Activated naive CD8-positive, alpha-beta T cell treated with anti-CD3 and anti-CD28 coated beads, Interleukin-2, amount 10 ng/mL, durations not matched to agents 7 days and 5 days (primary cell): ENCODE measurements at places on chromosomes 4 and X. TPM values are rescaled to one million over a fixed set of nuclear protein-coding genes. Genes with fewer than 3 reads are reported as not detected.

Gene USP11
- total RNA-seq, result 101 TPM

Gene USP17L12
- not detected for total RNA-seq

Gene ZNF711
- total RNA-seq, result 0.30 TPM

Gene IL21
- total RNA-seq, result not detected

Gene G6PD
- 89.2 TPM for total RNA-seq

Gene CLIC2
- 1.3 TPM for total RNA-seq

Gene MTHFD2L
- 7.1 TPM for total RNA-seq

Gene HNRNPD
- 360 TPM for total RNA-seq

Gene AKAP4
- total RNA-seq, result not detected

Gene USP27X
- 3.3 TPM for total RNA-seq

Gene PDZD11
- total RNA-seq, result 27.0 TPM

Gene MAP9
- 6.7 TPM for total RNA-seq

Gene TCEAL7
- not detected for total RNA-seq

Gene CNGA1
- total RNA-seq, result not detected

Gene MAGEA12
- total RNA-seq, result not detected

Gene ACE2
- total RNA-seq, result not detected

Gene LDB2
- not detected for total RNA-seq

Gene NXF3
- total RNA-seq, result not detected

Gene WFS1
- total RNA-seq, result 2.3 TPM

Gene TEX13B
- not detected for total RNA-seq

Gene LUZP4
- total RNA-seq, result not detected

Gene FAM47E
- total RNA-seq, result 0.78 TPM

Gene UGT2B11
- not detected for total RNA-seq

Gene NRK
- not detected for total RNA-seq

Gene DMRTC1B
- 0.20 TPM for total RNA-seq

Gene LRAT
- not detected for total RNA-seq

Gene NEUROG2
- total RNA-seq, result not detected

Gene TMEM271
- not detected for total RNA-seq

Gene GATA1
- not detected for total RNA-seq

Gene LRP2BP
- 0.78 TPM for total RNA-seq

Gene MSANTD1
- total RNA-seq, result 1.4 TPM

Gene PPAT
- total RNA-seq, result 20.8 TPM

Gene ZNF280C
- total RNA-seq, result 5.6 TPM

Gene MAGEA8
- total RNA-seq, result not detected

Gene DIAPH2
- total RNA-seq, result 13.9 TPM

Gene PAGE2B
- total RNA-seq, result 0.77 TPM

Gene RASGEF1B
- total RNA-seq, result 8.2 TPM

Gene SPIN4
- total RNA-seq, result 11.5 TPM

Gene SCRG1
- not detected for total RNA-seq

Gene CNKSR2
- total RNA-seq, result 9.2 TPM

Gene ABLIM2
- 2.5 TPM for total RNA-seq

Gene BMP3
- not detected for total RNA-seq
